ENCODE measurements at places on chromosomes 1 and 21.

GRCh38 chr1:10685808-10686403 is 110.5 kb downstream of the CASZ1 start:
- DNase-seq = no peak

DNA sequence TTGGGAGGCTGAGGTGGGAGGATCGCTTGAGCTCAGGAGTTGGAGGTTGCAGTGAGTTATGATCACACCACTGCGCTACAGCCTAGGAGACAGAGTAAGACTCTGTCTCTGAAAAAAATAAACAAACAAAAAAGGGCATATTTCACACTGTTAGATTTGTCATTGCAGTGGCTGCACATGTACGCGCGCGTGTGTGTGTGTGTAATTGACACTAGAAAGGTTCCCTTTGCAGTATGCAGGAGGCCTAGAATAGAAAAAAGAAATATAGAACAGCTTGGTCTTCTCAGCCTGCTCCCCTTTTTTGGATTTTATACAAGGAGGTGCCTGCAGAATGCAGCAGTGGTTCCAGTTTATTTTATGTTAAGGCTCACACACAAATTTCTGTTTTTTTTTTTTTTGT is 8.6 kb downstream of the MACO1 start:
- no peak for DNase-seq

GRCh38 chr1:239550178-239550577 is 163.8 kb downstream of the CHRM3 start:
- no peak for DNase-seq

- DNase-seq = no peak
Measured at GRCh38 chr1:147758379-147759100, 1.9 kb downstream of the GJA5 start.

GRCh38 chr1:247825362-247825761 is 1.4 kb upstream of the OR14A16 start:
- no peak for DNase-seq

DNA sequence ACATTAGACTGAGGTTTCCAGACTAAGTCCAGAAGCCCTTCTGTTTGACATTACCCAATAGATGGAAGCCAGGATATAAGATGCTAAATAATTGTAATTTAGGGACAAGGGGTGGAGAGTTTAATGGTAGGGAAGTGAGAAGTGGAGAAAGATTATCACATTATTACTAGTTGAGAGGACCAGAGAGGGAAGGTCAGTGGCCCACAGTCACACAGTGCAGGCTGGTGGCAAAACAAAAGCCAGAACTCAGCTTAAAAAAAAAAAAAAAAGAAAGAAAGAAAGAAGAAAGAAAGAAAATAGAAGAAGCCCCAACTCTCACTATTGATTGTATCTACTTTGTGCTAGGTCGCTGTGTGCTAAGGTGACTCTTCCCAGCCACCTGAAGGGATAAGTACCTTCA is 41.6 kb upstream of the WNT4 start:
- no peak for DNase-seq

- DNase-seq = no peak
Measured at GRCh38 chr1:2914702-2915101, 106.6 kb upstream of the ACTRT2 start.

DNA sequence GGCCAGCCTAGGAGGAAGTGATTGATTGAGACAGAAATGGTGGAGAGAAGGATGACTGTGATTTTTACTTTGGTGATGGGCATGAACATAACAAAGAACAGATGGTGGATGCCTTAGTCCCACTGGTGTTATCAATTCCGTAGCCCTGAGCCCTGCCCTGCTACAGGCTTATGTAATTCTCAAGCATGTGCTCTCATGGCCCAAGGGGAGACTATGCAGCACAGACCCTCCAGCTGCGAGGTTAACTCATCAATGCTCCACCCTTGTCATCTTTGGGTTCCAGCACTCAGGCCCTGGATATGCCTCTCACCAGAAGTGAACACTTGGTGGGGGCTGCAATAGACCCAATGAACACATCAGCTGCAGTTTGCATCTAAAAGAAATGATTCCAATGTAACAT is 62.7 kb upstream of the LRRC8D start:
- no peak for DNase-seq

DNA sequence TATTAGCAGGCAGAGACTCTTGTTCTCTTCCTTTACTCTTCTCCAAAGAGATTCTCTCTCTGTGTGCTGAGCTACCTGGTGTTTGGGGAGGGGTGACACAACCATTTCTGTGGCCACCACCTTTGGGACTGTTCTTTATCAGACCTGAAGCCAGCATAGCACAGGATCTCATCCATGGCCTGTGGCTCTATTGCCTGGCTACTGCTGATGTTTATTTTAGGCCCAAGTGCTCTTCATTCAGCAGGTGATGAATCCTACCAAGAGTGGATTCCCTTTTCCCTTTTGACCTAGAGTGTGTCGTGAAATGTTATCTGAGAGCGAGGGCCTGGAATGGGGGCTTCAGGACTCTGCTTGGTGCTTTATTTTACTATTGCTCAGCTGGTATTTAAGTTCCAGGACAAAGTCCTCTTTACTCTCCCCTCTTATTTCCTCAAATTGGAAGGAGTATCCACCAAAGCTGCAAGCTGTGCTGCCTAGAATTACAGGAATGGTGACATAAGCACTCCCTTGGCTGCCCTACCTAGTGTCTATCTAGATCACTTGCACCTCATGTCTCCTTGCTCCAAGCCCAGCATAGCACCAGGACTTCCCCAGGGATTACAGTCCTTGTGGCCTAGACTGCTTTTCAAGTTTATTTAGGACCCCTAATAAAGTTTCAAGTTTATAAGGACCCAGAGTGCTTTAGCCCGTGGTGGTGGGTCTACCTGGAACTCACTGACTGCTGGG is 94.7 kb upstream of the GPR52 start:
- no peak for DNase-seq

GRCh38 chr1:92698932-92699331 is 86.0 kb downstream of the EVI5 start:
- no peak for DNase-seq

- DNase-seq = no peak
Measured at GRCh38 chr1:14615549-14616218, 17.2 kb downstream of the KAZN start.

DNA sequence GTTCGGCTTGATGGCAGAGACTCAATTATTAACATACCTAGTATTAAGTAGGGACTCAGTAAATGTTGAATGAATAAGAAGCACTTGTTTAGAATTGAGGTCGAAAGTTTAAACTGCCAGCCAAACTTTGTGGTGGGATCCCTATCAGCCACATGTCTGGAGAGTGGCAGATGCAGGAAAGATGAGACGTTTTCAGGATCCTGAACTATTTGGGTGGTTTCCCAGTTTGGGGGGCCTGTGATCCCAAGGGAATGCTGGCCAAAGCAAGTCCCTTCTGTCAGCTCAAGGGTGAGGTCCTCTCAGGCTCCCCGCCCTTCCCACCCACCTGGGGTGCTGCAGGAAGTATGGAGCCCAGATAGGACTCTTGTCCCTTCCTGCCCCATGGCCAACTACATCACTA is 38.6 kb downstream of the KCNC4 start:
- no peak for DNase-seq

DNA sequence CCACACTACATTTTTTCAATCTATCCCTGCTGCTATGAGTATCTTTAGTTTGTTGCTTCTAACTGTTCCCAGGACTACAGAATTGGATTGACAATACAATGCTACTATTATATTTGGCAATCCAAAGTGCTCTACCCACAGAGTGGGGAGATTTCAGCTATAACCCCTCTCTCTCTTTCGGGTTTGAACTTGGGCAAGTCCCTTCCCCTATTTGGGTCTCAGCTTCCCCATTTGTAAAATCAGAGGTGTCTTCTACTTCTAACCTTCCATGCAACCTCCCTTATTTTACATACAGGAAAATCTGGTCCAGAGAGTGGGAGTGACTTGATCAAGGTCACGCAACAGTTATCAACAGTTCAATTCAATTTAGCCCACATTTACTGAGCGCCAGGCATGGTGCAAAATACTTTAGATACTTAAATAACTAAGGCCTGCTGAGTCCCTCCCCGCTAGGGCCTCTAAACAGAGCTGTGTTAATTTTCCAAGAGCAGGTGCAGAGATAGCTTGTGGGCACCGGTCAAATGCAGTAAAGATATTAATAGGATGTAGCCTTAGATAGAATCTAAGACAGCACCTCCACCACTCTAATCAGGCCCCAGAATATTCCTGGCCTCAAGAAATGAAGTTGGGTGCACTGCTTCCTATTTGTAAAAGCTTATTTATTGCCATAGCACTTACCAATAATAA is 9.4 kb upstream of the GPX7 start:
- no peak for DNase-seq

DNA sequence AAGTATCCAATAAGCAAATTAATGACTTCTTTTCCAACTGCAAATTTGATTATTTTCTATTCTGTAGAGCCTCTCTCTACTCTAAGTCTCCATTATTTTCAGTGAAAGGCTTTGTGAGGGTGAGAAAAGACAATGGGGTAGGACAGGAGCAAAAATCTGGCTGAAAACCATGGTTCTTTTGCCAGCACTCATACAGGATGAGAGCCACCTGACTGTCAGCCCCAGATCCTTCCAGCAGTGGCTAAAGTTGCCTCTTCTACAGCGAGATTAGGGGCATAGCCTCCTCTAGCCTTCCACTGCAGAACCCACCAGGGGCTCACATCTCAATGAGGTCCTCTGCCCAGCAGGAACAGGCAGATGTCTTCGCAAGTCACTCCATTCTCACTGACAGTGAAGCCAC is 23.7 kb downstream of the NMNAT2 start:
- no peak for DNase-seq
